NCI-H1436 treated with DMSO at 0.1 percent for 48 hours (cell line): ENCODE measurements at places on chromosomes 3 and 15.

DNA sequence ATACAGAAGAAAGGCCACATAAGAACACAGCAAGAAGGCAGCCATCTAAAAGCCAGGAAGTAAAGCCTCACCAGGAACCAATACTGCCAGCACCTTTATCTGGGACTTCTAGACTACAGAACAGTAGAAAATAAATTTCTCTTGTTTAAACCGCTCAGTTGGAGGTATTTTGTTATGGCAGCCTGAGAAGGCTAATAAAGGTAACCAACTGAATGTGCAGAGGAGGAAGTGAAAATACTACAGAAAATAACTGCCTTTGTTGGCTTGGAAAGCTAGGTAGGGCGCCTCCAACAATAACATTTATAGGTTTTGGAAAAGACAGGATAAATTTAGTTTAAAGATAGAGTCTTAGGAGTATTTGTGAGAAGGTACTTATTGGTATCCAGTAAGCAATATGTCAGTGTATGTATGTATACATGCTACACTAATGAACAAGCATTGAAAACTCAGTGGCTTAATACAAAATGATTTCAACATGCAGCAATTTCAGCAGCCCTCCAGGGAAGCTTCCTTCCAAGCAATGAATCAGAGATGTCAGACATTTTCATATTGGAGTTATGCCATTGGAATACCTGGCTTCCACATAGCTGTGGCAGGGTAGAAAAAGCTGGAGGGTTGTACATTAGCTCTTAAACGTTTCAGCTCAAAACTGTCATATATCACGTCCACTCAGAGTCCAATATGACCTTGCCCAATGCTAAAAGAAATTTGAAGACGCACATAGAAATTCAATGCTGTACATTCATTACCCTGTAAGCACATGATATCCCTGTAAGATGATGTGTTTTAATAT lies 48.9 kb downstream of the ZBBX start:
- no peak for DNase-seq

GRCh38 chr3:141648055-141648910 lies 89.8 kb upstream of the RNF7 start:
- no peak for DNase-seq

DNA sequence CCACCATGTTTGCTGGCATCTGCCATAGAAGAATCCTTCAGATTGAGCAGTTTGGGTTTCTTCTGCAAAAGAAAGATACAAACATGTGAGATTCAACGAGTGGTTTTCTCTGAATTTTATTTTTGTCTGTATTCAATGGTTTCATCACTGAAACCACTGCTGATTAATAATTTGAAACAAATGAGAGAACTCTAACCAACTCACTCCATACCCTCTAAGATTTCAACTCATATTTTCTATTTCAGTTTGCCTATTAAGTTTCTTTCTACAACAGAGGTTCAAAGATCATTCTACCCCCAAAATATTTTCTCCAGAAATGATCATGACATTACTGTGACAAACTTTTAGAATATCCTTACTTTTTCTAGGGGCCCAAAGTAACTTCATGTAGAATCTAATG lies 38.7 kb upstream of the MAN2C1 start:
- DNase-seq = no peak

DNA sequence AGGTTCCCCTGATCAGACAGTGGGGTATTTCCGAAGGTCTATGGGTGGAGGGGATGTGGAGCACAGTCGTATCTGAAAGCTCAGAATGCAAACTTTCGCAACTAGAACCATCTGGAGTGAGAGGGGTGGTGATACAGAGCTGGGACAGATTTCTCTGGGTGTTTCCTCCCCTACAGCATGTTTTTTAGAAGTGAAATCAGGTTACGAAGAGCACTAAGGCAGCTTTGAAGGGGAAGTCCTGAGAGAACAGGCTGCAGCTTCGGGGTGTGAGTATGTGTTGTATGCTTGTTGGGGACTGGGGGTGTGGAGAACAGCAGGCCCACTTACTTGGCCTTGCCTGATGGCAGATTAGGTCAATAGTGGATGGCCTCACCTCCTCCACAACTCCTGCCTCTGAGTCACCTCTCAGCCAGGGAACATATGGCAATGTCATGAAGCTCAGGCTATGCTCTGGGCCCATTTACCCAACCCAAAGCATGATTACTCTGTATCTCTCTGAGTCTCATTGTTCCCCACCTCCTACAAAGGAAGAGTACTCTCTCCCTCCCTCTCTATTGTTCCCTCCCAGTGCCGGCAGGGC lies 107.2 kb upstream of the RASGRP1 start:
- no peak for DNase-seq

DNA sequence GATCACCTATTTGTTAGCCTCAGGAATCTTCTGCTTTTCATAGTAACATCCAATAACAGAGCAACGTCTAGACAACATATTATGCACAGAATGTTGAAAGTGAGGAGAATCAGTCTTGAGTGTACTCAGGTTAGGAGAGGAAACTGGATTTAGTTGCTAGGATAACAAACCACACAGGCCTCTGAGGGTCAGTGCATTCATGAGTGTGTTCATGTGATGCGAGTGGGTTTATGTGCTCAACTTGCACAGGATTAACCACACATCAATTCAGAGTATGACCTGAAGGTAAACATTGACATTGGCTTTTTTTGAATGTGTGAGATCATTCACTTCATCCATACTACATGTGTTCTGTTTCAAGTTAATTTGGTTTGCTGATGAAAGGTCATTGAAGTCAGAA lies 287.6 kb downstream of the DIPK2A start:
- no peak for DNase-seq

DNA sequence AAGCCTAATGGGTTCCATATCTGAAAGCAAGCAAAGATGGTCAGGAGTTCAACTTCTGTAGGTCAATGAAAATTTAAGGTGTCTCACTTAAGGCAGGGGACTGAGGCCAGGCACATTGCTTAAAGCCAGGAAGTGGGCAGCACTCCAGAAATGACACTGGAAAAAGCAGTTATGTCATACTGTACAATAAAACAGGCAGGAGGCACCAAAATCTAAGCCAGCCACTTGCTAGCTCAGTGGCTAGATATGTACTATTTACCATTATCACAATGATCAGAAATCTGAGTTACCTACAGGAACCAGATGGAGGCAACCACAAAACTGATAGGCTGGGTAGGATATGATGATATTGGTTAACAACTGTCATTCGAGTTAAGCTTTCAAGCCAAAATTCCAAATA lies 57.3 kb downstream of the FRMD5 start:
- DNase-seq = no peak

GRCh38 chr3:169769287-169770181 lies at the start of gene ACTRT3:
Gene ACTRT3 (minus strand): TSS chr3:169769561. CDS start chr3:169769520, 41 bp downstream.
- peak; percentile 17 for DNase-seq

GRCh38 chr15:75921732-75922703 lies 18.3 kb downstream of the FBXO22 start:
- DNase-seq = no peak

- no peak for DNase-seq
These were observed 187.5 kb upstream of the CTNNB1 start for GRCh38 chr3:41011854-41012253.

GRCh38 chr15:69469467-69470201 lies 17.0 kb downstream of the RPLP1 start:
- DNase-seq = no peak

DNA sequence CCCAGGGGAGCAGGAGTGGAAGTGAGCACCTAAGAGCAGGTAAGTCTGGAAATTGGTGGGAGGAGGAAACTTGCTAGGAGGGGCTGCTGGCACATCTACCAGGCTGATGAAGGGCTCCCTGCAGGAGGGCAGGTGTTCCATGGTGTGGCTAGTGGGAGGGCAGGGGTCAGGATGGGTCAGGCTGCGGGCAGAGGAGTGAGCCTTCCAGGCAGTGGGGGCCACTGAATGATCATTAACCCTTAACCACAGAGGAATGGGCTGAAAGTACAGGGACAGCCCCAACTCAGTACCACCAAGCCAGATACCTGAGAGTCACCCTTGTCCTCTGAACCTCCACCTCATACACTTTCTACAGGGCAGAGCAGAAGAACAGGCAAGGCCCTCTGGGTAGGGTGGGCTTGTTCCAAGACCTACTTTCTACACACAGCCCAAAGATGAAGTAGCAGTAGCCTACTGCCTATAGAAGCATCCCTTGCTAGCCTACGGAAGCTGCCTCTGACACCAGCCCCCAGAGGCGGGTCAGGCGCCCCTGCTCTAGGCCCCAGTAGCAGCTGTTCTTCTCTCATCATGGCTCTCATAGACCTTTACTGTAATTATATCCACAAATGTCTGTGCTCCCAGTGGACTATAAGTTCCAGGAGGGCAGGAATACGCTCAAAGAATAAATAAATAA lies 4.6 kb downstream of the RAB6B start:
- no peak for DNase-seq

DNA sequence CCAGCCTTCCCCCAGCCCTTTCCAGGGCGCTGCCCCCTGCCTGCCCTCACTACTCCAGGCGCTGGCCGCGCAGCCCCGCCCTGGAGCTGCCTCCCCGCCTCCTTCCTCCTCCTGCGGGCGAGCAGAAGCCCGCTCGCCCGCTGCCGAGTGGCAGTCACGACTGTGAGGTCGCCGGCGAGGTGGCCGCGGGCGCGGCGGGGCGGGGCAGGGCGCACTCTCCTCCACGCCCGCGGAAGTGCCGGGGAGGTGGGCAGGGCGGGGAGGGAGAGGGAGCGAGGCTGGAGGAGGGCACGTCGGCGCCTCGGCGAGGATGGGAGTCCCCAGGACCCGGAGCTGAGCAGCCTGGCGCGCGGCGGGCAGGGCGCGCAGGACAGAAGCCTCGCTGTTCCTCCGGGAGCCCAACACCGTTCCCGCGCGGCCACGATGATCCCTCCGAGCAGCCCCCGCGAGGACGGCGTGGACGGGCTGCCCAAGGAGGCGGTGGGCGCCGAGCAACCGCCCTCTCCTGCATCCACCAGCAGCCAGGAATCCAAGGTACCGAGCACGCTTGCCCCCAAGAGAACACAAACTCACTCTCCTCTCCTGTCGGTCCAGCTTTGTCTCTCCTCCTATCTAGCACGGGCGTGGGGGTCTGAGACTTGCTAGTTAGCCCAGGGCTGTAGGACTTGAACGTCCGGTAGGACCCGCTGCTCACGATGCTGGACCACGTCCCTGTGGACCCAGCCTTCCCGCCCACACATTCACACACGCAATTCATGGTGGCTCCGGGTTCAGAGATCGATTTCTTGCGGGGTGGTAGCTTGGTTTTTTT lies at the start of gene STAC:
STAC (plus strand) TSS at position 284 of the 811 bp plus-strand sequence; CDS start at position 424, 140 bp downstream.
- DNase-seq = no peak

DNA sequence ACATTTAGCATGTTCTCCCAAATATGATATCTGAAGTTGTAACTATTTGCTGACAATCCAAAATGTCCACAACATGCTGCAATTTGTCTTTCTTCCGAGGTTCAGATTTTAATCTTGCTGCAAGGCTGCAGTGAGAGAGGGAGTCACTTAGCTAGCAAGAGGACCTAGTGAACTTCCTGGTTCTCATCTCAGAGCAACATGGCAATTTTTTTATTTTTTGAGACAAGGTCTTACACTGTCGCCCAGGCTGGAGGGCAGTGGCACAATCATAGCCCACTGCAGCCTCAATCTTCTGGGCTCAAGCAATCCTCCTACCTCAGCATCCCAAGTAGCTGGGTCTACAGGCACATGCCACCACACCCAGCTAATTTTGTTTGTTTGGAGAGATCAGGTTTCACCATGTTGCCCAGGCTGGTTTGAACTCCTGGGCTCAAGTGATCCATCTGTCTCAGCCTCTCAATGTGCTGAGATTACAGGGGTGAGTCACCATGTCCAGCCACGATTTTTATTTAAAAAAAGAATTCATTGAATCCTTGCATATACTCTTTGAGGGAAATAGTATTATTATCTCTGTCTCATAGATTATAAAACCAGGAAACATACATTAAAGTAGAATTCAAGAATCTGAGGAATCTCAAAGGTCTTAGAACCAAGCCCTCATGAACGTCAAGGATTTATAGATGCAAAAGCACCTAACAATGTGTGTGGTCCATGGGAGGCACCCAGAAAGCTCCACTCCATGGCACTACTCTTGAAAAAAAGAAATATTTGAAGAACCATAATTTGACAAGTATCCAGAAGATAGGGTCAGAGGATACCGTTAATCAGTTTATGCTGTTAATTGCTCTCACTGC lies 9.1 kb downstream of the HDC start:
- DNase-seq = no peak

DNA sequence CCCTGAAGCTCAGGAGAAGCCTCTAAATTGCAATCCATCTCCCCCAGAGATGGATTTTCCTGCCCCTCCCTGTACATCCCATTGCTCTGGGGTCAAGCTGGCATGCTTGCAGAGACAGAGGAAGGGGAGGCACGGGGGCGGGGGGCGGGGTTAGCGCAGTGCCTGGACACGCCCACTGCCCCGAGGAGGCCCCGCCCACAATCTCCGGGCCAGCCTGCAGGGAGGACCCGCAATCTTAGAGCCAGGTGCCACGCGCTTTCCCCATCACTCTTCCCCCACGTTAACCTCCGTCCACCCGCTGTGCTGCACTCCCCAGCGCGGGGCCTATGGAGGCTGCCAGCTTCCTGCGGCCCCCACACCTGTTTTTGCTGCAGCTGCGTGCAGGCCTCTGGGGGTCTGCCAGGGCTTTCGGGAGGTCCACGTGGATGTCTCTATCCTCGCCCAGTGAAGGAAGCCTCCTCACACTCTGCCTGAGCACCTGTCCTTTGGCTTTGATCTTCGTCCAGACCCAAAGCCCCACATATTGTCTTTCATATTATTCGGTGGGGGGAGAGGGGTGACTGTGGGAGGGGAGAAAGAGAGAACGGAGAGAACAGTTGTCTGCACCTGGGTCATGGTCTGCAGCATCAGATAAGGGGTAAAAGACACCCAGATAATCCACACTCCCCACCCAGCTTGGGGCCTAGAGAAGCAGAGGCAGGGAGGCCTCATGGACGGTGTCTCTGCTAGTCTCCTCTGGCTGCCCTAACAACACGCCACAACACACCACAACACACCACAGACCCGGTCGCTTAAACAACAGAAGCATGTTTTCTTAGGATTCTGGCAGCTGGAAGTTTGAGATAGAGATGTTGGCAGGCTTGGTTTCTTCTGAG lies 118.0 kb upstream of the MEF2A start:
- no peak for DNase-seq

- no peak for DNase-seq
These were observed 11.6 kb downstream of the PDCD10 start for GRCh38 chr3:167723025-167723512.

DNA sequence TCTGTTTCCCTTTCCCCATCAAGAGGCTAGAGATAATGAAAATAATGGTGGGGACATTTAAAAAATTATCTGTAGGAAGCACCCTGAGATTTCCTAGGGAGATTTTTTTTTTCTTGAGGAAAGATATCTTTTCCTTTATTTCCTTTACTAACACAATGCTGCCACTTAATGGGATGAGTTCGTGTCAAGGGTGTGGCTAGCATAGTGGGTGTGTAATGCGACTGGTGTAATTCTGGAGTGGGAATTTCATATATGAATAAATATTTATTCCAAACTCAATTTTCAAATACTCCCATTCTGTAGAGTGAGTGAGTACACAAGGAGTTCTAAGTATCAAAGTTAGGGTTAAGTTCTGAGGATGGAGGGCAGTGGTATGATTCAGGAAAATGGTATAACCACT lies 66.1 kb upstream of the GALNT15 start:
- no peak for DNase-seq
